ENCODE measurements at places on chromosomes 11 and 22. TPM values are rescaled to one million over a fixed set of nuclear protein-coding genes. Genes with fewer than 3 reads are reported as not detected.

Gene FDXACB1
- total RNA-seq: 3.1 TPM

Gene OR8G5
- not detected for total RNA-seq

Gene CASP5
- not detected for total RNA-seq

Gene VSIG10L2
- total RNA-seq: not detected

Gene FERMT3
- total RNA-seq: 0.43 TPM

Gene ACP2
- total RNA-seq: 54.6 TPM

Gene INS
- not detected for total RNA-seq

Gene BCO2
- 1.2 TPM for total RNA-seq

Gene NECTIN1
- 9.0 TPM for total RNA-seq

Gene IRF7
- 8.0 TPM for total RNA-seq

Gene JAML
- total RNA-seq: not detected

Gene ZNF215
- 2.7 TPM for total RNA-seq

Gene APOA4
- total RNA-seq: not detected

Gene PRG3
- not detected for total RNA-seq
